HuH-7.5 (cell line): ENCODE measurements at places on chromosomes 7 and 10.

DNA sequence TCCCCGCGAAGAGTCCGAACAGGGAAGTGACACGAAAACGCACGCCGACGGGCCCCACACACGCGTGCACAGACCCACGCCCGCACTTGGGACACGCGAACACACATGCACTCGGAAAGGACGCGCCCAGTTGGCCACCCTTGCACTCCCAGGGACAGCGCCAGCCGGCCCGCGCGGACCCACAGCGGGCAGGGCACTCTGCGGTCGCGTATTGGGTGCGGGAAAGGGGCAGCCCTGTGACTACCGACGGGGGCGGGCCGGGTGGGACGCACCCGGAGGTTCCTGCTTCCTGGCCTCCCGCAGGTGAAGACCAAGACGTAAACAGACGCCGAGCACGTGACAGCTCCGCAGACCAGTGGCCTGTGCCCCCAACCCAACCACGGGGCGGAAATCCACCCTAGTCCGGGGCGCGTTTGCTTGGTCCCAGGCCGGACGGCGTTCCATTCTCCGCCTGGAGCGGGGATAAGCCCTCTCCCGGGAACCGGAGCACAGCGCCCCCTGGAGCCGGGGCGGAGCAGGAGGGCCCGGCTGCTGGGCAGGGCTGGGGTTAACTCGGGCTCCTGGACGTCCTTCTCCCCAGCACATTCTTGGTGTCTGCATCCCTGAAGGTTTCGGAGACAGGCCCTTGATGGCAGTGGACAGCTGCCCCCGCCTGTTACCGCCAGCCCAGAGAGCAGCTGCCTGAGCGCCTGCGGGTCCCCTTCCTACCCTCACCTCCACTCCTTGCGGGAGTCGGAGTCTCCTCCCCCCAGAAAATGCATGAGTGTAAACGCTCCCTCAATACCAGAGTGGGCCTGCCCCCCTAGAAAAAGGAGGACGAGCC lies 2.0 kb upstream of the LZTS2 start:
- peak; percentile 92 for DNase-seq

GRCh38 chr7:7720193-7720592 lies 1.8 kb upstream of the RPA3 start:
- DNase-seq: no peak

- no peak for DNase-seq
Observed at GRCh38 chr10:19974138-19974537, 157.9 kb downstream of the PLXDC2 start.

GRCh38 chr10:29859521-29860130 lies 199.8 kb downstream of the JCAD start:
- DNase-seq: no peak

- DNase-seq: peak; percentile 12
Observed at GRCh38 chr7:41415471-41416207, 287.3 kb downstream of the INHBA start.

GRCh38 chr7:155172141-155172540 lies 102.0 kb downstream of the HTR5A start:
- no peak for DNase-seq

DNA sequence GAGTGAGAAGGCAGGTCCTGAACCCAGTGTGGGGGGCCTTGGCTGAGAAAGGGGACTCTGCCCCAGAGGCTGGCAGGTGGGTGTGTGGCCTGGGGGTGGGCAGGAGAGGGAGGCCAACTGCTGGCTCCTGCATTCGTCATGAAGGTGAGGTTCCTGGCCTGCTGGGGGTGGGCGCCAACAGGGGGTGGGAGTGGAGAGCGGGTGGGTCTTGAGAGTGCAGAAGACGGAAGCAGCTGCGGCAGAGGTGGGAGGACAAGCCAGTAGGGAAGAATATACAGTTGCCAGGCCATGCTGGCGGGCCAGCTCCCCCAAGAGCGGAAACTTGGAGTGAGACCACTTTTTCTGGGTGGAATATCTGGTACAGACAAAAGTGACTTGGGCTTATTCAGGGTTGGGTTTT lies 23.4 kb downstream of the GHRHR start:
- no peak for DNase-seq

DNA sequence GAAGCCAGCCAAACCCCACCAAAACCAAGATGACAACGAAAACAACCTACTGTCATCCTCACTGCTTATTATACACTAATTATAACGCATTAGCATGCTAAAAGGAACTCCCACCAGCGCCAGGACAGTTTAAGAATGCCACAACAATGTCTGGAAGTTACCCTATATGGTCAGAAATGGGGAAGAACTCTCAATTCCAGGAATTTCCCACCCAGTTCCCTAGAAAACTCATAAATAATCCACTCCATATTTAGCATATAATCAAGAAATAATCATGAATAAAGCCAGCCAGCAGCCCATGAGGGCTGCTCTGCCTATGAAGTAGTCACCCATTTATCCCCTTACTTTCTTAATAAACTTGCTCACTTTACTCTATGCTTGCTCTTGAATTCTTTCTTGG lies 20.8 kb downstream of the MICU1 start:
- no peak for DNase-seq

- no peak for DNase-seq
Observed at GRCh38 chr10:117464176-117464575, 78.4 kb upstream of the EMX2 start.

GRCh38 chr7:101832205-101832631 lies 14.8 kb downstream of the CUX1 start:
- no peak for DNase-seq

GRCh38 chr10:6558272-6558671 lies 21.8 kb downstream of the PRKCQ start:
- no peak for DNase-seq

DNA sequence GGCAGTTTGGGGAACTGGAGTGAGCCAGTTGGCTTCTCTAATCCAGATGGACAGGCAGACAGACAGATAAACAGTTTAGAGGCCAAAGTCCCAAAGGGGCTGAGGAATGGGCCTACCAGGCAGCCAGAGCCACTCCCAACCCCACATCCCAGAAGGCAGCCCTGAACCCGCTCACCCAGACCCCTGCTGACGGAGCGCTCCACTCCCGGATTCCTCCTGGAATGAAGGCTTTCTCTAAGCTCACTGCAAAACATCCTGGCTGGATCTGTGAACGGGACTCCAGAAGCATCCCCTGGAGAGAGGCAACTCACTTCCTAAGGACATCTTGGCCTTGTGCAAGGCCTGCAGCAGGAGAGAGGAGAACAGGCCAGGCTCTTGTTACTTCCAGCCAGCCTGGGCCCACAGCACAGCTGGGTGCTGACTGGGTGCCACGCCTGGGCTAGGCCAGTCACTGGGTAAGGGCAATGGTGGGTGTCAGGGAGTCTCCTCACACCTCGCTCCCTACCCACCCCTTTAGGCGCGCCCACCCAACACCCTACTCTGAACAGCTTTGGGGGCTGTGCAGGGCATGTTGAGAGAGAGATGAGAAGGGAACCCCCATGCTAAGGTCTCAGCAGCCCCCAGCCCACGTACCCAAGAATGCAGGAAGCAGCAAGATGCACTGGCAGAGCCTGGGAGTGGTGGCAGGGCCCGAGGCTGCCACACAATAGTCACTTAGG lies 168.6 kb upstream of the ZMIZ1 start:
- no peak for DNase-seq

GRCh38 chr10:62456611-62457101 lies 82.5 kb downstream of the ZNF365 start:
- no peak for DNase-seq

DNA sequence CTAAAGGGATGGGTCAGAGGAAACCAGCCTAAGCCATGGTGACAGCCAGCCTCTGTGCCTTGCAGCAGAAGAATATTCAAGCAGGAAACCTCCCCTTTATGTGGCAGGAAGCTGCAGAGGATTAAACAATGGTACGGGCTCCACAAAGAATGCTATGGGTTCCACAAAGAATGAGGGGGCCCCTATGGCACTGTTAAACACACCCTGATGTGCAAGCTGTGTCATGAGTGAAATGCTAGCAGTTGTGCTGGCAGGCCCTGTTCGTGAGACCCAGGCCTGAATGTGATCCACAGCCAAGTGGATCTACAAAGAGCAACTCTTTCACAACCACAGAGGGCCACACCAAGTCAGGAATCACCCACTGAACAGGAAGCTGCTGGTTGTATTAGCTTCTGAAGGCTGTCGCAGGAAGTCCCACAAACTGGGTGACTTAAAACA lies 68.9 kb downstream of the MYOF start:
- no peak for DNase-seq

DNA sequence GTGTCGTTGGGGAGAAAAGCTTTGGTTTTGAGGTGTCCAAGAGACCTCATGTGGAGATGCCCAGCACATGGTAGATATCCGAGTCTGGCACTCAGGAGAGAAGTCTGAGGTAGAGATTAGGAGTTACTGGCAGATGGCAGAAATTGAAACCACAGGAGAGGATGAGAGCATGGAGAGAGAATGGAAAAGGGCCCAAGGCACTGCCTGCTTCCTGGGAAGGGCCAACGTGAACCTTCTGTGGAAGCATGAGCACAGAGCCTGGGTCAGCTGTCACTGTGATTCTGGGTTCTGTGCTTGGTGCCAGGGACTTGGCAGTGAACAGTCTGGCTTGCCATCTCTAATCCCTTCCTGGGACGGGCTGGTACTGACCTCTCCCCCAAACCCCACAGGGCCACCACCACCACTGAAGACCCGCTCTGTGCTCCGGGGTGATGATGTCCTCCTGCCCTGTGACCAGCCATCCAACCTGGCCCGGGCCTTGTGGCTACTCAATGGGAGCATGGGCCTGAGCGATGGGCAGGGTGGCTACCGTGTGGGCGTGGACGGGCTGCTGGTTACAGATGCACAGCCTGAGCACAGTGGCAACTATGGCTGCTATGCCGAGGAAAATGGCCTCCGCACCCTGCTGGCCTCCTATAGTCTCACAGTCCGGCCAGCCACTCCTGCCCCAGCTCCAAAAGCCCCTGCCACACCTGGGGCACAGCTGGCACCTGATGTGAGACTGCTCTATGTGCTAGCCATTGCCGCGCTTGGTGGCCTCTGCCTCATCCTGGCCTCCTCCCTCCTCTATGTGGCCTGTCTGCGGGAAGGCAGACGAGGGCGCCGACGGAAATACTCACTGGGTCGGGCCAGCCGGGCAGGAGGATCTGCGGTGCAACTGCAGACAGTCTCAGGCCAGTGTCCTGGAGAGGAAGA lies 4.1 kb downstream of the MRPL43 start:
- DNase-seq: no peak

DNA sequence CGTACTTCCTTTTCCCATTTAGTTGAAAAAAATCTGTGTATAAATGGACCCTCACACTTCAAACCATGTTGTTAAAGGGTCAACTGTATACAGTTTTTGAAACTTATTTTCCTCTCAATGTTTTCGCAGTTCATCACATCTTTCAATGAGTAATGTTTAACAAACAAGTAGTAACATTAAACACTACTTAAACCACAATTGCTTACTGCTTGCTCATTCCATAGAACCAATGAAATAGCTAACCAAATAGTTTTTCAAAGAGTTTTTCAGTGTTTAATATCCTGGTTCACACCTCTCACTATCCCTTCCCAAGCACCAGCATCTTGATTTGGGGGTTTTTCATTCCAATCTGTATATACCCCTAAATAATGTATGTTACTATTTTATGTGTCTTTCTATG lies 9.1 kb downstream of the SEM1 start:
- DNase-seq: no peak

- no peak for DNase-seq
Observed at GRCh38 chr7:107461938-107462533, 7.8 kb upstream of the GPR22 start.

DNA sequence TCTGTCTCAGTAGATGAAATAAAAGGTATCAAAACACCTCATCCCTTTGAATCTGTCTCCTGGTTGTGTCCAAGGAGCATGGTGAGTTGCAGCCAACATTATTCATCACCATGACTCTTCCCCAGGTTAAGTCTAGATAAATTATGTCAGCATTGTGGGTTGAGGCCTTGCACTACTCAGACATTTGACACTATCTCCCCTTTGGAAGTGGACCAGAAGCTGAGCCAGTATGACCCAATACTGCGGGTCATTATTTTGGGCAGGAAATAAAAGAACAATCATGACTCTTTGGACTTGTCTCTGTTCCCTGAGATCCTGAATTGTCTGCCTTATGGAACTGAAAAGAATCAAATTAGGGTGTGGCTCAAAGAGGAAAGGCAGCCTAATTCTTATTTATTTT lies 168.2 kb upstream of the FAM171A1 start:
- DNase-seq: no peak

DNA sequence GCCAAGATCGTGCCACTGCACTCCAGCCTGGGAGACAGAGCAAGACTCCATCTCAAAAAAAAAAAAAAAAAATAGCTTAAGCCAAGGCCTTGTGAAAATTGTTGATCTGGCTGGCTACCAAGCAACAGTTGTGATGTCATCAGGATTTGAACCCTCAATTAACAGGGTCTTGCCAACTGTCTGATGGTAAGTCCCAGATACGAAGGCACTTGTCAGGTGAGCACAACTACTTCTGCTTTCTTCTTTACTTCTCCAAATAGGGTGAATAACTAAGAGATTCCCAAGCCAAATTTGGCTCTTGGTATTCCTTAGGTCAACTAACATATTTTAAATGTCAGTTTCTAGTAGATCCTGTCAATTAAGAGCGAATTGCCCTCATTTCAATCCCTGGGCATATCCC lies 47.4 kb downstream of the ANKRD61 start:
- DNase-seq: no peak

DNA sequence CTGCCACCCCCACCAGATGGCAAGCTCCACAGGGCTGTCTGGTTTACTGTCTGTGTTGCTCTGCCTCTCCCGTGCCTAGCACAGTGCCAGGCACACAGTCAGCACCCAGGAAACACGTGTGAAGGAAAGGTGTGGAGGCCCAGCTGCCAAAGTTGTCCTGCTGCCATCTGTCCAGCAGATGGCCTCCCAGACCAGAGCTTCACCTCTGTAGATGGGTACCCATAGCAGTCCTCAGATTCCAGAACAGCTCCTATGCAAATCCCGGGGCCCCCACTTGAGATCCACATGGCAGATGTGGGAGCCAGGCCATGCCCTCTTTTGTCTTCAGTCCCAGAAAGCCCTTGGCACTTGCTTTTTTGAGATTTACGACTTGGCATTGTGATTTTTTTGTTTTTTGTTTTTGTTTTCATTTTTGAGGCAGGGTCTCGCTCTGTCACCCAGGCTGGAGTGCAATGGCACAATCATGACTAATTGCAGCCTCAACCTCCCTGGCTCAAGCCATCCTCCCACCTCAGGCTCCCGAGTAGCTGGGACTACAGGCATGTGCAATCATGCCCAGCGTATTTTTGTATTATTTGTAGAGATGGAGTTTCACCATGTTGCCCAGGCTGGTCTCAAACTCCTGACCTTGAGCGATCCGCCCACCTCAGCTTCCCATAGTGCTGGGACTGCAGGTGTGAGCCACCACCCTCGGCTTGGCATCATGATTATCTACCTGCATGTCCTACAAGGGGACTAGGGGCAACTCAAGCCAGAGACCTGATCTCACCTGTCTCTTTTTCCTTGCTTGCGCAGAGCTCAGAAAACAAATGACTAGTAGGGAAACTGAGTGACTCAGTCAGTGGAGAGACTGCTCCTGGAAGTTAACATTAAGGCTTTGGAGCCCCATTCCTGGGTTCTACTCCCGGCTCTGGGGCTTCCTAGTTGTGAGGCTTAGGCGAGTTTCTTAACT lies 16.9 kb upstream of the PALD1 start:
- peak; percentile 78 for DNase-seq
